ENCODE measurements at places on chromosomes 6 and 20.

GRCh38 chr20:17077030-17077429 is 149.8 kb upstream of the PCSK2 start:
- DNase-seq = no peak

GRCh38 chr6:170270984-170271593 is 19.8 kb downstream of the DLL1 start:
- DNase-seq = no peak

DNA sequence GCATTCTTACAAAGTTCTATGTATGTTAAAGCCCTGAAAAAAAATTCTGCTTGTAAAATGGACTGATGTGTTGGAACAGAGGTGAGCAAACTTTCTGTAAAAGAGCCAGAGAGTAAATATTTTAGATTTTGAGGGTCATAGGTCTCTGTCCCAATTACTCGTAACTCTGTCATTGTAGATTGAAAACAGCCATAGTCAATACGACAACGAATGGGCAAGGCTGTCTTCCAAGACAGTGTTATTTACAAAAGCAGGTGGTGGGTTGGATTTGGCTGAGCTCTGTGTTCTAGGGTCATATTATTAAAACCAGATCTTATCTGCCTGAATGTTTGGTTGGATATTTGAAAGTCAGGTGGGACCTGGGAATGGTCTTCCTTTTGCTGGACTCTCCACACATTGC is 135.2 kb downstream of the EYA2 start:
- no peak for DNase-seq

DNA sequence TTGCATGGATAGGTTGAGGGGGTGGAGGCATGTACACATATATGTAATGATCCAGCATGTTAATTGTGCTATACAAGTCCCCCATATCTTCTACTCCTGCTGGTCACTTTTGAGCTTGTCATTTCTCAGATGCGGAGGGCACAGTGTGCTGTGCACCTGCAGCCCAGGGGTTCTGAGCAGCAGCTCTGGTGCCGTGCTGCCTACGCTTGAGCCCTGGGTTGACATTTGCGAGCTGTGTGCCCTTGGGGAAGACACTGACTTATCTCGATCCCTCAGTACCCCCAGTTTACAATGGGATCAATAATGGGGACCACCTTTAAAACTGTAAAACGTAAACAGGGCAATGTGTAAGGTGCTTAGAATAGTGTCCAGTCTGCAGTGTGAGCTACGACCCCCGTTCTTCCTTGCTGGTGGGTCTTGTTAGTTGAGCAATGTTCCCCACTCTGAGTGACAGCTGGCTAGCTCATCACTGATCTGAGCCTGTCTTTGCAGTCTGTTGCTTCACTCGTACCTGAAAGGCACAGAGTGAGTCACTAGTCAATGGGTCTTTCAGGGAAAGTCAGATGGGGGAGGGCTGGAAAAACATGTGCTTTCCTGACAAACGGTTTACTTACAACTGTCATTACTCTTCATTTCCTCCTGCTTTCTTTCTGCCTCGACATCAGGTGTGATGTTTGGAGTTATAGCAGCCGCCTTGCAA is 91.7 kb downstream of the SLC2A10 start:
- DNase-seq = no peak

DNA sequence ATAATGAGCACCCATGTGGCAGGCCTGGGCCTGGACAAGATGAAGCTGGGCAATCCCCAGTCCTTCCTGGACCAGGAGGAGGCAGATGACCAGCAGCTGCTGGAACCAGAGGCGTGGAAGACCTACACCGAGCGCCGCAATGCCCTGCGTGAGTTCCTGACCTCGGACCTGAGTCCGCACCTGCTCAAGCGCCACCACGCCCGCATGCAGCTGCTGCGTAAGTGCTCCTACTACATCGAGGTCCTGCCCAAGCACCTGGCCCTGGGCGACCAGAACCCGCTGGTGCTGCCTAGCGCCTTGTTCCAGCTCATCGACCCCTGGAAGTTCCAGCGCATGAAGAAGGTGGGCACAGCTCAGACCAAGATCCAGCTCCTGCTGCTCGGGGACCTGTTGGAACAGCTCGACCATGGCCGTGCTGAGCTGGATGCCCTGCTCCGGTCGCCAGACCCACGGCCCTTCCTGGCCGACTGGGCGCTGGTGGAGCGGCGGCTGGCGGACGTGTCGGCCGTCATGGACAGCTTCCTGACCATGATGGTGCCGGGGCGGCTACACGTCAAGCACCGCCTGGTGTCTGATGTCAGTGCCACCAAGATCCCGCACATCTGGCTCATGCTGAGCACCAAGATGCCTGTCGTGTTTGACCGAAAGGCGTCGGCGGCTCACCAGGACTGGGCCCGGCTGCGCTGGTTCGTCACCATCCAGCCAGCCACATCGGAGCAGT is 1.9 kb downstream of the FNDC11 start:
- no peak for DNase-seq

DNA sequence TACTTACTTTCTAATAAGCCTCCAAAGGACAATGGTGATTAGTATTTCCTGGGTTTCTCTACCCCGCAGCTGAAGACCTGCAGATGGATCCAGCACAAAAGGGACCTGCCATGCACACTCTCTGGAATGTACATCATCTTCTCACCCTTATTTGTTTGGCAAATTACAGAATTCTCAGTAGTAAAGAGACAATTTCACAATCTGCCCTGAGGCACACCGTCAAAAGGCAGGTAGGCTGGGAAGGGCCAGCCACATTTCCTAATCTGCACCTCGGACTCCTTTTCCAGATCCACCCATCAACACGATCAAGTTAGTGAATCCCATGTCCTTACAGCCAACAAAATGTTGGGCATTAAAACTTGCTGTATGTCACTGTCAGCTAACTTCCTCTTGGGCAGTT is 4.9 kb downstream of the OVOL2 start:
- DNase-seq = no peak

GRCh38 chr20:6730672-6731328 is 36.7 kb upstream of the BMP2 start:
- DNase-seq = no peak

DNA sequence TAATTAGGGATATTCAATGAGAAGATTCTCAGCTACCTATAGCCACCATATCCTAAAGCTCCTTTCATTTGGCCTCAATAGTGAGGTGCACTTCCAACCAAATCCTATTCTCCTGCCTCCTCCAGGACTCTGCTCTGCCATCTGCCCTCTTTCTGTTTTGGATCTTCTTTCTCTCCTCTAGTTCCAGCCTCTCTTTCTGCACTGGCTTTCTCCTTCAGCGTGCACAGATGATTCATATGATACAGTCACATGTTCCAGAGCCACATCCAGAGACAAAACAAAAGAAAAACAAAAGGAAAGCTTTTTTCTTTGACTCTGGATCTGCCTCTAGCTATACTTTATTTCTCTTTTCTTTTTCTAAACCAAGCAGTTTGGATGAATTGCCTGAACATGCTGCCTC is 531.9 kb upstream of the MAN1A1 start:
- DNase-seq = no peak

DNA sequence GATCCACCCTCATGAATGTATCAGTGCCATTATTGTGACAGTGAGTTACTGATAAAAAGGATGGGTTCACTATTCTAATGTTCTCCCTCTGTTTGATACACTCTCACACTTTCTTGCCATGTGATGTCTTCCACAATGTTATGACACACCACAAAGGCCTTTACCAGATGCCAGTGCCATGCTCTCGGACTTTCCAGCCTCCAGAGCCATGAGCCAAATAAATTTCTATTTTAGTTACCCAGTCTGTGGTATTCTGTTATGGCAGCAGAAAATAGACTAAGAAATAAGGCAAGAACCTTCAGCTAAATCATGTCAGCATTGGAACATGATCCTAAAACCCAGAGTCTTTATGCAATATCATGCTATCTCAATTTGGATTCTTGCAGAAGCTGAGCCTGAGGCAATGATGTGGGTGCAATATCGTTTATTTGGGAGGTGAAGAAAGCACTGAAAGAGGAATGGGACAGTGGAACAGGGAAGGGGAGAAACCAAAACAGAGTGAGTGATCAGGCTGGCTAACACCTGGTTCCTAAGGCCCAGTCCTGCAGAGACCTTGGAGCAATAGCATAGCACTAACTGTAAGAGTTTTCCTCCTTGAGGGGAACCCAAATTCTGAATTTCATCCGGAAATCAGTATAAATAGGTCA is 130.4 kb upstream of the LRFN2 start:
- no peak for DNase-seq

- DNase-seq = no peak
These were observed 98.1 kb downstream of the RNGTT start for GRCh38 chr6:88865275-88865674.

GRCh38 chr6:137412562-137412961 is 81.6 kb downstream of the OLIG3 start:
- no peak for DNase-seq

DNA sequence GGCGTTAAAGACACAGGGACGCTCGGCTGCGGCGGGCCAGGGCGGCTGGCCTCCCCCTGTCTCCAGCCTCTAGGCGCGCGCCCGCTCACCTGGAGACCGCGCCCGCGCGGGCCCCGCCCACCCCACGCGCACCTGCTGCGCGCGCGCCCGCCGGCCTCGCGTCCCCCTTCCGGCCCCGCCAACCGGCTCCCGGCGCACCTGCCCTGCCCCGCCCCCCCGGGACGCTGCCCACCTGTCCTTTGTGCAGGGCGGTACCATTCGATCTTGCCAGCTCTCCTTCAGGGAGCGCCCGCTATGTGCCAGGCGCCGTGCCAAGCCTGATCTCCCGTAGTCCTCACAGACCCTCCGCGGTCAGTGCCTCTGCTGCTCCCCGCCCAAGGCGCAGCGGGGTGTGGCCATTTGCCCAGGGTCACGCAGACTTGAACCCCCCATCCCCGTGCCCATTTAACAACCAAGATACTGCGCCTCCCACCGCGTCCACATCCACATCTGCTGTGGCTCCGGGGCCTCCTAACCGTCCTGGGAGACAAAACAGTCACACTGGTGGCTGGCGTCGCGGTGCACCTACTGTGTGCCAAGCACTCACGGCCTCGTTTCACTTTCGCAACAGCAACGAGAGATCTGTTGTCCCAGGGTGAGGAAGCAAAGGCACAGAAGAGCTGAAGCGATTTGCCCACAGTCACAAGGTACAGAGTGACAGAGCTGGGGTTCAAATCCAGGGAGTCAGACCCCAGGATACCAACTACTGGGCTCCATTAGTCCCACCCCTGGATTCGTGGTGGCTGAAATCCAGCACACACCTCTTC is 48.1 kb downstream of the NOL4L start:
- DNase-seq = peak; percentile 66
